ENCODE measurements at places on chromosomes 12 and 14. TPM values are rescaled to one million over a fixed set of nuclear protein-coding genes. Genes with fewer than 3 reads are reported as not detected.

- H3K4me3 ChIP-seq = no peak overlapping the region
- peaks cover 36% of the 10 kb centered on the region for H3K4me1 ChIP-seq
- peaks cover 23% of the 10 kb centered on the region for H3K36me3 ChIP-seq
These were observed 5.6 kb downstream of the DAZAP2 start for GRCh38 chr12:51244269-51244668.

GRCh38 chr12:66803930-66804329 is 125.1 kb upstream of the GRIP1 start:
- peak overlapping the region; percentile 23 for H3K4me3 ChIP-seq
- no peak overlapping the region for H3K27ac ChIP-seq
- DNase-seq = no peak
- no peaks in the 10 kb centered on the region for H3K4me1 ChIP-seq

DNA sequence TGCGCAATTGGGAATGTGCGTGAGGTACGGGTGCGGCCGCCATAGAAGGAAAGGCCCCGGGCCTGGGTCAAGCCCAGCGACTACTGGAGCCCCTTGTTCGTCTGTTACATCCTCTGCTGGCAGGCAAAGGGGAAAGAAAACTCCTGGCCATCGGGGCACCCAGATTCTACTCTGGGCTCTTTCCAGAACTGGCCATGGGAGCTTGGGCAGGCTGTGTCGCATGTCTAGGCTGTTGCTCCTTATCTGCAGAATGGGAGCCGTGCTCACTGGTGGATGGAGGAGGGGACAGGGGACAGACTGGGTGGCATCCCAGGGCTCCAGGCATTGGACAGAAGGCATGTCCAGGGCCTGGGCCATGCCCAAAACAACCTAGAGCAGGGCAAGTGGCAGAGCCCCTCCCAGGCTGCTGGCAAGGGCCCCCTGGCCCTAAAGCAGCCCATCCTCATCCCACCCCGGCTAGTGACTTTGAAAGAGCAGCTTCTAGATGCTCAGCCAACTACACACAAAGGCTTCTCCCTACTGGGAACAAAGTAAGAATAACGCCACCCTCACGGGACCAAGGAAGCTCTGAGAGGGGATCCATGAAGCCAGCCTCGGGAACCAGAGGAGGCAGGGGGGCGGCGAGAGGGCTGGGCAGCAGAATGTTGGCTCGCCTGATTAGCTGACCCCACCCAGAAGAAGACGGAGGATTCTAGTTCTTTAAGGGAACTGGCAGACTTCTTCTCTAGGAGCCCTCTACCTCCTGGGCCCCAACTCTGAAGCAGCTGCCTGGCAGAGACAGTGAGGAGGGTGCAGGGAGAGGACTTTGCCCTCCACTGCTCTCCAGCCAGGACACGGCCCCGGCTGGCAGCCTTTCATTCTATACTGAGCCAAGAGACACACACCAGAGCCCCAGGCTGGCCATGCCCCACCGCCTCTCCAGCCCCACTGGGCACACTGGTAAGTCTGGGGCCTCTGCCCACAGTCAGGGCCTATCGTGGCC is 96.8 kb downstream of the SINHCAF start:
- H3K4me1 ChIP-seq = no peaks in the 10 kb centered on the region
- H3K4me3 ChIP-seq = no peak overlapping the region
- no peaks in the 10 kb centered on the region for H3K27me3 ChIP-seq

GRCh38 chr12:131047789-131048610 is 94.3 kb downstream of the ADGRD1 start:
- DNase-seq = peak; percentile 69
- H3K4me3 ChIP-seq = no peak overlapping the region
- no peaks in the 10 kb centered on the region for H3K36me3 ChIP-seq
- no peaks in the 10 kb centered on the region for H3K27me3 ChIP-seq
- H3K4me1 ChIP-seq = no peaks in the 10 kb centered on the region

DNA sequence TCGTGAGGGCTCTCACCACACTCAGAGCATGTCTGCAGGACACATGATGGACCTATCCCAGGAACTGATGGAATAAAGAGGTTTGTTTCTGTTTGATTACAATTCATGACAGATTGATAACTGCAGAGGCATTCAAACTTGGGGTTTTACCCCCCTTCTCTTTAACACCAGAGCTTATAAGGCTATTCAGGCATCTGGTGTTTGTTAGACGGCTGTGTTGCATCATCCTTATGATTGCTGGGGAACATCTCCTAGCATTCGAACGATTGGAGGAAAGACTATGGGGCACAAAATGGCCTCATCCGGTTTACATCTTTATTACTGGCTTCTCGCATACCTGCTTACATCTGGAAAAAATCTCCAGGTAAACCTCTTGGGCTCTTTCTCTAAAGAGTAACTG is 191.8 kb downstream of the MSRB3 start:
- H3K4me1 ChIP-seq = no peaks in the 10 kb centered on the region
- no peak overlapping the region for H3K27ac ChIP-seq
- H3K27me3 ChIP-seq = no peaks in the 10 kb centered on the region
- no peaks in the 10 kb centered on the region for H3K36me3 ChIP-seq
- no peak overlapping the region for H3K4me3 ChIP-seq
- DNase-seq = no peak

- no peaks in the 10 kb centered on the region for H3K36me3 ChIP-seq
- H3K4me1 ChIP-seq = no peaks in the 10 kb centered on the region
- no peak for DNase-seq
- H3K4me3 ChIP-seq = no peak overlapping the region
- no peak overlapping the region for H3K27ac ChIP-seq
- H3K27me3 ChIP-seq = no peaks in the 10 kb centered on the region
These were observed 71.5 kb upstream of the DAAM1 start for GRCh38 chr14:59116984-59117415.

DNA sequence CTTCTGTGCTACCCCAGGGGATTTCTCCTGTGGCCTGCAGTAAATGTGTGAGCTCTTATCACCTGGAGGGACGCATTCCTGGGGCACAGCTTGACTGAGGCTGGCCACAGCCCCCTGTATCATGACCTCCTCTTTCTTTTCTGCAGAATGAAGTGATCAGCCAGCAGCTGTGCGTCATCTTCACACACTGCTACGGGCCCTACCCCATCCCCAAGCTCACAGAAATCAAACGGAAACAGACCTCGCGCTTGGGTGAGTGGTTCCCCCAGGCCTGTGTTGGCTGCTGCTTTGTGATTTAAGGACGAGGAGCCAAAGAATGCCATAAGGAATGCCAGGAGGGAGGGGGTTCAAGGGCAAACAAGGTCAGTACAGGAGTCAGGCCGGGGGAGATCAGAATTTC is 50.5 kb upstream of the PWP1 start:
- H3K4me3 ChIP-seq = no peak overlapping the region
- H3K36me3 ChIP-seq = no peaks in the 10 kb centered on the region
- DNase-seq = peak; percentile 21

The IGF1 gene
- 7.2 TPM for total RNA-seq

- no peaks in the 10 kb centered on the region for H3K27me3 ChIP-seq
- H3K4me1 ChIP-seq = no peaks in the 10 kb centered on the region
- no peak for DNase-seq
- H3K36me3 ChIP-seq = peaks cover 5% of the 10 kb centered on the region
These were observed 23.9 kb downstream of the LRRK2 start for GRCh38 chr12:40248585-40249297.

GRCh38 chr12:112347581-112347982 is 34.6 kb downstream of the HECTD4 start:
- H3K27ac ChIP-seq = no peak overlapping the region
- H3K36me3 ChIP-seq = no peaks in the 10 kb centered on the region
- no peak for DNase-seq
- H3K4me3 ChIP-seq = no peak overlapping the region
- H3K27me3 ChIP-seq = no peaks in the 10 kb centered on the region

GRCh38 chr12:24012528-24012927 is 63.1 kb upstream of the SOX5 start:
- no peak for DNase-seq
- H3K27ac ChIP-seq = no peak overlapping the region
- no peaks in the 10 kb centered on the region for H3K36me3 ChIP-seq
- H3K4me1 ChIP-seq = no peaks in the 10 kb centered on the region
- H3K4me3 ChIP-seq = no peak overlapping the region

The STYK1 gene
- total RNA-seq = 1.6 TPM

DNA sequence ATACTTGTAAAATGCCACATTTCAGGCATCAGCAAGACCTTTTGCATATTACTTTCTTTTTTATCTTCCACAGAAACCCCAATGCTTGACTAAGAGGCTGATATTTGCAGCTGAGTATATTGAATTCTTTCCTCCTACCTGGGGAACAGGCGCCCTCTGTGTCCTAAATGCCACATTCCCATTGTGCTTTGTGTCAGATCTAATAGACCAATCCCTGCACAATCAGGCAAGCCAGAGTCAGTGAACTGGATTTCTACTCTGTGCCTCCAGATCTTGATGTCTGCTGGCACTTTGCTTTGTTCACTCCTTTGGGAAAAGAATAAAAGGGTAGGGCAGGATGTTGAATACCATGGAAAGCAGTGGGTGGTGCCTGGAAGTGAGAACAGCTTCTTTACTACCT is 22.4 kb upstream of the TAS2R42 start:
- no peaks in the 10 kb centered on the region for H3K27me3 ChIP-seq
- no peak overlapping the region for H3K27ac ChIP-seq
- no peaks in the 10 kb centered on the region for H3K4me1 ChIP-seq
- no peak overlapping the region for H3K4me3 ChIP-seq
- H3K36me3 ChIP-seq = no peaks in the 10 kb centered on the region
- no peak for DNase-seq

DNA sequence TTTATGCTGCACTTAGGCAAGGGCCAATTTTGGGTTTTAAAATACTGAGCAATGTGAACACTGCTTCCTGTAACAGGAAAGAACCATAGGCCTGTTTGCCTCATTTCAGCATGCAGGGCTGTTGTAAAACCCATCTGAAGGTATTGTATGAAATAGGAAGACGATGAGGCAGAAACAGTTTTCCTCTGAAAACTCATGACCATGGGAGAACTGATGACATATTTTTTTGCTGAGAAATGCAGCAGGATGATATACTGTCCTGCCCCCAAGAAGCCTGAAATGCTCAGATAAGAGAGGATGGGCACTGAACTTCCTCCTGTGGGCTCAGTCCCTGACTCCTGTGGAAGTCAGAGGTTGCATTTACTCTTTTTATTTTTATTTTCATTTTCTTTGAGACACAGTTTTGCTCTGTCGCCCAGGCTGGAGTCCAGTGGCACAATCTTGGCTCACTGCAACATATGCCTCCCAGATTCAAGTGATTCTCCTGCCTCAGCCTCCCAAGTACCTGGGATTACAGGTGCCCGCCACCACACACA is 17.4 kb downstream of the PYGL start:
- H3K27ac ChIP-seq = no peak overlapping the region
- no peak overlapping the region for H3K4me3 ChIP-seq
- DNase-seq = peak; percentile 9

DNA sequence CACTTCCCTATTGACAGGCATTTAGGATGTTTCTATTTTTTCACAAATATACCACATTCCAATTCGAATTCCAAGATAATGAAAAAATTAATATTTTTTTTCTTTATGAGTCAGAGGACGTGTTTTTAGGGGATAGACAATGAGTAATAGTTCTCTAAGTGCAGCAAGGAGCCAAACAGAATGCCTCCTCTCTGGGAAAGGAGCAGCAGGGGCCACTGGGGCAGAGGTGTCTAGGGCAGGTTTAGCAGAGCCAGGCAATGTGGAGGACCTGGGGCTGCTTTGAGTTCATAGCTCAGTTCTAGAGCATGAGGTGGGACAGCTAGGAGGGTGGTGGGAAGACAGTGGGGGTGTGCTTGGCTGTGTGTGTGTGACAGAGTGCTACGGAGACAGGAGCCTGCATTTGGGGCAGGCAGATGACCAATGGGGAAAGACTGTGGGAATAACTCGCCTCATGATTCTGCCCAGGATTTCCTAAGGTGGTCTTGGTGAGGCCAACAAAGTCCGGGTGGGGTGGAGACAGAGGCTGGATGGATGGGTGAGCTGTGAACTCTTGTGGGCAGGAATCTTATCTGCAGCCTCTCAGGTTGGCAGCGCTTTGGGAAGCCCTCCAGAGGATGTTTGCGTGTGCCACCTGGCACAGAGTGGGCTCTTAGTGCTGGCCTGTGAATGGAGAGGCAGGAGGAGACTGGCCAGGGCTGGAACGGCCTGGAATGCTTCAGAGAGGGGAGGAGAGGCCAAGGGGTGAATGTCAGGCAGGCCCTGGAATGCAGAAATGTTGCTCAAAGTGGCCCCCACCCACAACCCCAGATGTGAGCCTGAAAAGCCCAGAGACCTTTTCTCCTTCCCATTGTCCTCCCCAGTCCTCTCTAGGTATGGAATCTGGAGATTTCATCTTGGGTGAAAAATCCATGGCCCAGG is 2.4 kb upstream of the KRT7 start:
- peak; percentile 26 for DNase-seq
- no peaks in the 10 kb centered on the region for H3K4me1 ChIP-seq
- no peak overlapping the region for H3K4me3 ChIP-seq
- H3K27ac ChIP-seq = peak overlapping the region; percentile 72

DNA sequence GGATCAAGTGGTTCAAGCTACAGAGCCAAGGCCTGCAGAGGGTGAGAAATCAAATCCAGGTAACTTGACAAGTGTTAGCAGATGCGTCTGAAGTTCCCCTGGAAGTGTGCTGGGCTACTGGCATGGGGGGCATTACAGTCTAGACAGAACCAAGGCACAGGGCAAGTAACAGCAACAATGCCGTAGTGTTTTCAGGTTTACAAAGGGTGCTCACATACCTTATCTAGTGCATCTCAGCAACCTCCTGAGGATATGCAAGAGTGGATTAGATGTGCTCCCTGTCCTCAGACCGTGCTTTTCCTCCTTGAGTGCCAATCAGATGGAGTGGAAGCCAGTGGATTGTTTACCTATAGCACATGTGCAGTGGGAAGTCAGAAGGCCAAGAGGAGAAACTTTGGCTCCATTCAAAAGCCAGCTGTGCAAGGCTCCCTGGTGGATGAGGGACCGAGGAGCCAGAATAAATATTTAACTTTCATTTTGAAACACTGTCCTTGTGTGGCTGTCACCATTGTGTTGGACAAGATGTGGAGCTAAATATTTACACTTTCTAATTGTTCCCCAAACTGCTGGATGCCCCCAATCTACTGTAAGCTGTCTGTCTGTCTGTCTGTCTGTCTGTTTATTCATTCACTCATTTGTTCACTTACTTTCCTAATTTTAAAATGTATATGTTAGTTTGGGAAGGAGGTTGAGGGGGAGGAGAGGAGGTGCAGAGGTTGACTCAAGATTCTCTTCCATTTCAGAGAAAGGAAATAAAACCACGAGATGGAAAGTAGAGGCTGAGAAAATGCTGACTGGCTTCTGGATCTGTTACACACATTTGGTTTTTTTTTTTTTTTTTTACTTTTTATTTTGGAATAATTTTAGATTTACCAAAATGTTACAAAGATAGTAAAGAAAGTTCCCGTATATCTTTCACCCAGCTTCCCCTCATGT is 184.0 kb upstream of the PARP11 start:
- H3K4me1 ChIP-seq = no peaks in the 10 kb centered on the region
- no peak overlapping the region for H3K4me3 ChIP-seq

- no peak overlapping the region for H3K27ac ChIP-seq
- DNase-seq = no peak
- H3K27me3 ChIP-seq = no peaks in the 10 kb centered on the region
- H3K36me3 ChIP-seq = no peaks in the 10 kb centered on the region
- H3K4me1 ChIP-seq = no peaks in the 10 kb centered on the region
- H3K4me3 ChIP-seq = no peak overlapping the region
These were observed 349.9 kb upstream of the PDE3A start for GRCh38 chr12:20018406-20018805.

All from kidney (tissue), 22 donors.